Vein endothelial cell (primary cell): ENCODE measurements at places on chromosomes 3 and 15. TPM values are rescaled to one million over a fixed set of nuclear protein-coding genes. Genes with fewer than 3 reads are reported as not detected.

ARPP21 gene
- total RNA-seq = under 0.01 and 0.38 TPM in 2 replicates

SENP2 gene
- 25.5 and 39.9 TPM in 2 replicates for total RNA-seq

SEC62 gene
- total RNA-seq = 27.1 and 35.0 TPM in 2 replicates

PPCDC gene
- 9.5 and 12.7 TPM in 2 replicates for total RNA-seq

THSD4 gene
- total RNA-seq = 34.6 and 44.1 TPM in 2 replicates

MEX3B gene
- 13.1 and 16.3 TPM in 2 replicates for total RNA-seq

CLDN18 gene
- not detected in 2 replicates for total RNA-seq

TAGLN3 gene
- not detected in 2 replicates for total RNA-seq

GCNT3 gene
- not detected in 2 replicates for total RNA-seq

SHC4 gene
- total RNA-seq = 0.65 and 0.96 TPM in 2 replicates

BCHE gene
- total RNA-seq = 3.8 and 11.1 TPM in 2 replicates

RASGRP1 gene
- total RNA-seq = under 0.01 and 0.76 TPM in 2 replicates

DUOXA2 gene
- not detected in 2 replicates for total RNA-seq

LXN gene
- 72.1 and 74.1 TPM in 2 replicates for total RNA-seq

ANKRD63 gene
- not detected in 2 replicates for total RNA-seq

SLC12A8 gene
- 0.65 and 0.86 TPM in 2 replicates for total RNA-seq

PPM1M gene
- total RNA-seq = 14.8 and 16.3 TPM in 2 replicates

LTK gene
- 0.10 TPM in 1 of 2 replicates, not detected in the other for total RNA-seq

NDUFB5 gene
- total RNA-seq = 79.1 and 90.8 TPM in 2 replicates

HHLA2 gene
- total RNA-seq = not detected in 2 replicates

RARRES1 gene
- 0.96 and 1.3 TPM in 2 replicates for total RNA-seq

CD200R1 gene
- total RNA-seq = not detected in 2 replicates

GPR156 gene
- total RNA-seq = 0.10 and 0.33 TPM in 2 replicates

OR5H14 gene
- not detected in 2 replicates for total RNA-seq

CSK gene
- total RNA-seq = 51.4 and 60.1 TPM in 2 replicates

OXTR gene
- total RNA-seq = 0.29 and 0.65 TPM in 2 replicates

SPSB4 gene
- not detected in 2 replicates for total RNA-seq

BBS4 gene
- 9.5 and 10.5 TPM in 2 replicates for total RNA-seq
